IgD-negative memory B cell (primary cell): ENCODE measurements at places on chromosomes 3 and 15. TPM values are rescaled to one million over a fixed set of nuclear protein-coding genes. Genes with fewer than 3 reads are reported as not detected.

The EPHB3 gene
- not detected for polyA plus RNA-seq

The MESD gene
- polyA plus RNA-seq, result 21.9 TPM

The MASP1 gene
- not detected for polyA plus RNA-seq

The SLC25A26 gene
- 42.7 TPM for polyA plus RNA-seq

The COLQ gene
- polyA plus RNA-seq, result not detected
